ENCODE measurements at places on chromosomes 2 and 18. TPM values are rescaled to one million over a fixed set of nuclear protein-coding genes. Genes with fewer than 3 reads are reported as not detected.

MAPK4 gene
- 8.8 TPM for polyA plus RNA-seq

CTDP1 gene
- 16.0 TPM for polyA plus RNA-seq

CNDP1 gene
- polyA plus RNA-seq: 2.0 TPM

GPR35 gene
- polyA plus RNA-seq: 4.2 TPM

RBM44 gene
- polyA plus RNA-seq: 0.53 TPM

GPR39 gene
- polyA plus RNA-seq: 3.1 TPM

ARHGAP15 gene
- 4.3 TPM for polyA plus RNA-seq

RIT2 gene
- polyA plus RNA-seq: not detected

B3GNT7 gene
- polyA plus RNA-seq: 4.2 TPM

ANKRD23 gene
- polyA plus RNA-seq: 7.3 TPM

SLC23A3 gene
- 25.1 TPM for polyA plus RNA-seq

XRCC5 gene
- 318 TPM for polyA plus RNA-seq

OLA1 gene
- 149 TPM for polyA plus RNA-seq

RFTN2 gene
- 18.3 TPM for polyA plus RNA-seq

CXXC1 gene
- polyA plus RNA-seq: 91.6 TPM

CNGA3 gene
- polyA plus RNA-seq: not detected

NAB1 gene
- polyA plus RNA-seq: 62.0 TPM

FER1L5 gene
- 2.3 TPM for polyA plus RNA-seq

SPP2 gene
- not detected for polyA plus RNA-seq

EMX1 gene
- polyA plus RNA-seq: 56.6 TPM

ZNF516 gene
- polyA plus RNA-seq: 41.2 TPM

SERPINB10 gene
- 0.22 TPM for polyA plus RNA-seq
